ENCODE measurements at places on chromosomes 7 and 10.

DNA sequence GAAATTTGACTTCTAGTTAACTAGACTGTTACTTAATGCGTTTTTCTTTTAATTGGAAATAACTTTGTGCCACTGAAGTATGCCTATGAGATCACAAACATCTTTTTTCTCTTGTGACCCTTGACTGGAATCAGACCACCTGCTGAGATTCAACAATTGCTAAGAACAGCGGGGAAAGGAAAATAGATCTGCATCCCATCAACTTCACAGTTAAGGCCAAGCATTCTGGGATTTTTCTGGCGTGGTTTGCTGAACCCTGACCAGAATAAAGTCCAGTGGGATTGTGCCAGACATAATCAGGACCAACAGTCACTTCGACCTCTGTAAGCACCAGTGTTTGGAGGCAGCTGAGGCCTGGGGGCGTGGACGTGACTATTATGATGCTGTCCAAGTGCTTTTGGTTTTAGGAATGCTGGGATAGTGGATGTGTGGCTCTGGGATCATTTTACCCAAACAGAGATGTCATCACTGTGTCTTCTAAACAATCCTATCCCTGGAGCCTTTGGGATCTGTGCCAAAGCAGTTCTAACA, 373.3 kb upstream of the PRKCQ start:
- DNase-seq = no peak

- no peak for DNase-seq
These were observed at the start of gene CDH23 for GRCh38 chr10:71396711-71397295. Gene CDH23, plus strand, starts transcription at chr10:71396920. Its CDS starts 42,912 bp downstream, at chr10:71439832.

- DNase-seq = no peak
These were observed 956 bp upstream of the KLHDC10 start for GRCh38 chr7:130069179-130069977.

DNA sequence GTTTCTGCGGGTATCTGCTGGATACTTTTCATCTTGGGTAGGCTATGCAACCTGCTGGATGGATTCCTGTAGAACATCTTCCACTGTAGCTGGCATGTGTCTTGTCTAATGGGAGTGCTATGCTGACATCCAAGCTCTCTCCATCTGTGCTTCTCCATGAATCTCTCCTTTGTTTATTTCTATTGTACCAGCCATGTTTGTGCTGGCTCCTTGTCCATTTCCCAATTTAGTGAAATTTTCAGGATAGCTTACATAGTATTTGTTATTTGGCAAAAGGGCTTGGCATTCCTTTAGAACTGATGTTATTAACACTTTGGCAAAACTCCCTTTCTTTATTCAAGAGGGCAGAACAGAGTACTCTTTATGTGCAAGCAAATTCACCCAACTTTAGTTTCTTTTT, 198.0 kb downstream of the CSTF2T start:
- DNase-seq = peak; percentile 79

DNA sequence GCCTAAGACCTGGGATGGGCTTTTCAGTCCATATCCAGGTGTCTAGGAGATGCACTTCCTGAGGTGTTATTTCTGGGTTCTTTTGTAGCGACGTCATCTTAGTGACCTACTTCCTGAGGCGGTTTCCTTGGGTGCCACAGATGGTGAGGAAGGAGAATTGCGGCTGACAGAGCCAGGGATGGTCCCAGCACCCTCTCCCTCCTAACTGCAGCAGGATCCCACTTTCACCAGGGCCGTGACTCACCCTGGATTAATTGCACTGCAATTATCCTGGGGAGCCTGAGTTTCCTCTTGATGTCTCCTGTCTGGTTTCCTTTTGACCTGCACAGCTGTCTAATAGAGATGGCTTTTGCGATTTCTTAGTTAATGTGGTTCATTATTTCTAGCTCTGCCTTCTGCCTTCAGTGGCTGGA, 271.7 kb downstream of the TCF7L2 start:
- no peak for DNase-seq

DNA sequence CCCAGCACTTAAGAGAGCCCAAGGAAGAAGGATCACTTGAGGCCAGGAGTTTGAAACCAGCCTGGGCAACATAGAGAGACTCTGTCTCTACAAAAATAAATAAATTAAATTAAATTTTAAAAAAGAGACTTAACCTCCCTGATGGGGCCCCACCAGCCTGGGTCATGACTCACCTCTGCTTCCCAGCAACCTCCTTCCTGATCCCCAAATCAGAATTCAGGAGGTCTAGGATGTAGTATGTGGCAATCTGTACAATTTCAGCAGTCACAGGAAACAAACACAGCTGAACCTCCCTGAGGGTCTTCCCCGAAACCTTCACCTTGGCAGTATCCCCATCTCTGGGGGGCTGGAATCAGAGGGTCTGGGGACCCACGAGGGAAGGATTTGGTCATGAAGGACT, 9.7 kb upstream of the PPP1R35 start:
- no peak for DNase-seq

- no peak for DNase-seq
These were observed 14.5 kb downstream of the CAPZA2 start for GRCh38 chr7:116876664-116877442.

DNA sequence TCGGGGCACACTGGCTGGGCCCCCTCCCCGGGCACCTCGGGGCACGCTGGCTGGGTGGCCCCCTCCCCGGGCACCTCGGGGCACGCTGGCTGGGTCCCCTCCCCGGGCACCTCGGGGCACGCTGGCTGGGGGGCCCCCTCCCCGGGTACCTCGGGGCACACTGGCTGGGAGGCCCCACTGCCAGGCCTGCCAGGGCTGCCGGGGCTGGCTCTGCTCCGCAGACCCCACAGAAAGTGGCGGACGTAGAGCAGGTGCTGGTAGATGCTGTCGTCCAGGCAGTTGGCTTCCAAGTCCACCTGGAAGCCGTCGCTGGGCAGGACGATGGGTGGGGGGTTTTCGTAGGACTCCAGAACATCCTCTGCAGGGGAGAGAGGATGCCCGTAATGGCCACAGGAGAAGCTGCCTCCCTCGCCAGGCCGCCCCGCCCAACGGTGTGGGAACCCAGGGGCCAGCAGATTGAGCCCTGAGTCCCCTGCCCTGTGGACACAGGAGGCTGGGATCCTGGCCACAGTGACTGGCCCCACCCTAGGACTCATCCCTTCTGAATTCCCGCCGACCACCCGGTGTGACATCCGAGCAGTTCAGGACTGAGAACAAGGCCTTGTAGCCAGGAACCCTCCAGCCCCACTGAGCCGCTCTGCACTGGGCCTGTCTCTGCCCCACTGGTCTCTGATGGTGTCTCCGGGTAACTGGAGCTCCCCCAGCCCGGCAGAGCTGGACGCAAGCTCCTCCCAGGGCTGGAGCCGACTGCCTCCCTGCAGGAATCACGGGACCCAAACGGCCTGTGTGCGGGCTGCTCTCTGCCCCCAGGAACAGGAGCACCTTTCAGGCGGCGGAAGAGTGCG, 28.2 kb downstream of the AP5Z1 start:
- DNase-seq = peak; percentile 80

GRCh38 chr7:142482891-142483658, 225.2 kb upstream of the PRSS58 start:
- no peak for DNase-seq

- peak; percentile 17 for DNase-seq
These were observed 46.4 kb upstream of the RSBN1L start for GRCh38 chr7:77649716-77650349.

- DNase-seq = no peak
These were observed 178.0 kb downstream of the JAZF1 start for GRCh38 chr7:28002638-28003037.

GRCh38 chr10:103480521-103480920, 1.5 kb upstream of the CALHM3 start:
- DNase-seq = no peak

- no peak for DNase-seq
These were observed 9.2 kb downstream of the AQP1 start for GRCh38 chr7:30920584-30921539.

DNA sequence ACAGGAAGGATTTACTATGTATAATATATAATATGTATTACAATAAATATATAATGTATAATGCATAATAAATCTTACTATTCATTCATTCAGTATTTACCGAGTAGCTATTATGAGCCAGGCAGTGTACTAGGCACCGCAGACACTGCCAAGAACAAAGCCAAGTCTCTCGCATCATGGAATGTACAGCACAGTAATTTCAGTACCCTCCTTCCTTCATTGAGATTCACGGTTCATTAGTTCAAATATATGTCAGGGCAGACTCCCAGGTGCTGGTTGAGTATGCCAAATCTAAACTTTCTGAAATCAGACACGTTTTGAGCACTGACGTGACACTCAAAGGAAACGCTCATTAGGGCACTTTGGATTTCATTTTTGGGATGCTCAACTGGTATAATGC, 9.1 kb downstream of the USP6NL start:
- no peak for DNase-seq

- DNase-seq = no peak
These were observed 84.1 kb downstream of the SNX10 start for GRCh38 chr7:26375726-26376174.

DNA sequence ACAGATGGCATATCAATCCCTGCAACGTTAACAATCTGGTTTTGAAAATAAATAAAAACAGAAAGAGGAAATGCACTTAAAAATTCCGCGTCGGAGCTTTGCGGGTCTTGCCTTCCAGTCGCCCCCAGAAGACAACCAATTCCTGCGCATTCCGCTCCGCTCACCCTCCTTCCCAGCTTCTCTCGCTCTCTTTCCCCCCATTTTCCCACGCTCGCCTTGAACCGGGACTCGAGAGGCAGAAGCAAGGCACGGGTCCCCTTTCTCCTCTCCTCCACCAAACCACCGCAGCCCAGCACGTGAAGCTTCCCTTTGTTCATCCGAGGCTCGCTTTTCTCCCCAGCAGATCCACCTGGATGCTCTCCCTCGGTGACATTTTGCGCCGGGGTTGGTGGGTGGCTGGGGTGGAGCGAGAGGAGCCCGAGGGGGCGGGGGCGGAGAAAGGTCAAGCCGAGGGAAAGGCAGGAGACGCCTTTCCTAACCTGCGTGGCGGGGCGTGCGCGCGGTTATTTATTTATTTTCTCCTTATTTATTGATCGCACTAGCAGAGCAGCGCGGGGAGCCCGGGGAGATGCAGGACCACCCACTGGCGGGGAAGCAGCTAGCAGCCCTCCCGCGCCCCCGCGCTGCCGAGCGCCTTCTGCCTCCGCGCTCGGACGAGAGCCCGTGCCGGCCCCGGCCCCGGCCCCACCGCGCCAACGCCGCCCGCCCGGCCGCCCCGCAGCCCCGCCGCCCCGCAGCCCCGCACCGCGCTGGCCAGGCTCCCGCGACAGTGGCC, at the start of gene KCND2:
TSS of gene KCND2 (plus strand) at position 475 of the 775 bp plus-strand sequence.
- DNase-seq = no peak

- no peak for DNase-seq
These were observed 57.3 kb downstream of the ARID5B start for GRCh38 chr10:61958805-61959204.

- DNase-seq = no peak
These were observed 57.8 kb downstream of the FAM185A start for GRCh38 chr7:102806613-102807012.

DNA sequence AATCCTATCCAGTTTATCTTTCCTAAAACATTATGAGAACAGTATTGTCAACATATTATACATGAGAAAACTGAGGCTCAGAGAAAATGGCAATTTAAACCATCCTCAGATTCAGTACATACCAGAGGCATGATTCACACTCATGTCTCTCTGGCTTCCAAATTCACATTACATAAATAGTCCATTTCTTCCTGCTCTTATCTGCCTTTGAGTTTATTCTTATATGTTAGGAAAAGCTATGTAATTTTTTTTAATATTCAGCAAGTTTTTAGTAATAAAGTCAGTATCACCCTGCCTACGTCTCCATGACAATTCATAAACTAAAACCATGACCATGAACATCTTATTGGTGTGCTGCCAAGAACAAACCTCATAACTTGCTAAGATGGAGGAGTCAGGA, 1260.2 kb upstream of the SORCS1 start:
- no peak for DNase-seq

- DNase-seq = no peak
These were observed 7.1 kb downstream of the CPVL start for GRCh38 chr7:29139191-29139590.

GRCh38 chr10:60009276-60009675, 102.9 kb upstream of the CCDC6 start:
- no peak for DNase-seq

DNA sequence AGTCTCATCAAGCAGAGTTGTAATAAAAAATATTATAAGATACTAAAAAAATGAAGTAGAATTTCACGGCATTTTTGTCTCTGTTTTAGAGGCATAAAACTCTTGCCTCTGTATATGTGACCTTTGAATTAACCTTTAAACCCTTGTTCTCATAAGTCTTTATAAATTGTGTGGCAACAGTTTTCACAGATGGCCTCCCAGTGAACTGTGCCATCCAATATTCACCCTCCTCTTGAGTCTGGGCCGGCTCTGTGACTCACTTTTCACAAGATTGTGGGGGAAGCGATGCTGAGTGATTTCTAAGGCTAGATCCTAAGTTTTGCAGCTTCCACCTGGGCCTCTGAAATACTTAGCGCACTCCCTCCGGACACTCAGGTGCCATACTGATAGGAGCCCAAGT, 4.6 kb upstream of the USP6NL start:
- DNase-seq = no peak

GRCh38 chr10:5814110-5815107, 1.2 kb upstream of the GDI2 start:
- DNase-seq = no peak

GRCh38 chr7:141355032-141355431, 196.2 kb upstream of the AGK start:
- DNase-seq = no peak

- no peak for DNase-seq
These were observed 9.1 kb downstream of the RASSF4 start for GRCh38 chr10:44968500-44969400.

DNA sequence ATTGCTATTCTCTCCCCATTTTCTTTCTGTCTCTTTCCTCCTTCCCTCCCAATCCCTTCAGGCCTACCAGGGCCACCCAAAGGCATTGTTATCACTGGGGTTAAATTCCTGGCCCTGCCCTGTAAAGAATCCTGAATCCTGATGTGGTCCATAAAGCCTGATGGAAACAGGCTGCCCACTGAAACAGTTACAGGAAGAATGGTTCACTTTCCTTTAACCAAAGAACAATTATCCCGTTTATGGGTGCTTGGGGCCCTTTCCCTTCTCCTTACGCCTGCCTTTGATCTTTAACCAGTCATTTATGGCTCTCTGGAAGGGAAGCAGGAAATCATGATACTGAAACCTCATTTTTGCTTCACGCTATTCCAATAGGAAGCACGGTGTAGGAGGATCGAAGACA, 273.1 kb upstream of the NEBL start:
- no peak for DNase-seq

- DNase-seq = no peak
These were observed 14.6 kb downstream of the LRRC17 start for GRCh38 chr7:102927312-102927933.

DNA sequence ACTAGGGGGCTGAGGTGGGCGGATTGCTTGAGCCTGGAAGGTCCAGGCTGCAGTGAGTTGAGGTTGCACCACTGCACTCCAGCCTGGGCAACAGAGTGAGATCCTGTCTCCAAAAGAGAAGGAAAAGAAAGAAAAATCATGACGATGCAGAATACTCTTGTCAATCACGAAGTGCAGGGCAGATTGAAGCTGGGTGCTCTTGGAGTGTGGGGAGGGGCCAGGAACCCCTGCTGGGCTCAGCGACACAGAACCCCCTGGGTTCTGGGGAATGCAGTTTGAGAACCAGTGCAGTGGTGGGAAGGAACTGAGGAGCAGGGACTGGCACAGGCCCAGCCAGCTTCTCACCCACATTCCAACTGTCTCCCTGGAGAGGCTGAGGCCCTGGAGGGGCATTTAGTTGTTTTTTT, 10.8 kb upstream of the INTS1 start:
- DNase-seq = no peak

GRCh38 chr10:123896246-123896927, 4.8 kb upstream of the CPXM2 start:
- DNase-seq = no peak
